ENCODE measurements at places on chromosomes 12 and 14.

GRCh38 chr14:91241863-91242262 is 2.6 kb downstream of the GPR68 start:
- DNase-seq, result peak; percentile 47

- DNase-seq, result peak; percentile 13
These were observed 58.3 kb downstream of the SLC15A5 start for GRCh38 chr12:16218934-16219751.

DNA sequence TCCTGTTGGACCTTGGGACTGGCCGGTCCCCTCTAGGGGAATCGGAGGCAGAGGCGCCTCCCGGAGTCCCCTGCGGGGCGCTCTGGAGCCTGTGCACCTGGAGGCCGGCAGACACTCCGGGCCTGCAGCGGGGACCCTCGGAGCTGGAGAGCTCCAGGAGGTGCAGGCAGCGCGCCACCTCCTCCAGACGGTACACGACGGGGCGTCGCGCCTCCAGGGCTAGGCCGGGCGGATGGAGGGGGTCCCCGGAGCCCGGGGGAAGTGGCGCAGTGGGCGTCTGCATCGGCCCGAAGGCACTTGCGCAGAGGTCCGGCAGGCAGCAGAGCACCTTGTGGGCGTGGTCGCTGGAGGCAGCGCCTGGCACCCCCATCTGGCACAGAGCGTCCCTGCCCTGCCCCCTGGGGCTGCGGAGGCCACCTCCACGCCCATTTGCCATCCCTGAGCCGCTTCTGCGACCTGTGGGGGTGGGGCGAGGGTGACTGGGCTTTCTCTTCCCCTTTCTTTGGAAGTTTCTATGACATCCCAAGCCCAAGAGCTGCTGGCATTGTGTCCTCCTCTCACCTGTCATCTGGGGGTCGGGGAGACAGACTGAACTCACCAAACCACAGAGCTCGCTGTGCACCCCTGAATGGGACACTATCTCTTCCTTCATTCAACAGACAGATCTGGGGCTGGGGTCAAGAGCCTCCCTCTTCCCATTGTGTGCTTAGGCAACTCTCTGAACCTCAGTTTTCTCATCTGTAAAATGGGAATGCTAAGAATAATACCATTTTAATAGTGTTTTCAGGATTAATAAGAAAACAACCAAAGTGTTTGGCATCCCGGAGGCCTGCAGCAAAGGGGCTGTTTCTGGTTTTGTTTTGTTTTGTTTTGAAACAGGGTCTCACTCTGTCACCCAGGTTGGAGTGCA is 37.5 kb upstream of the CORO1C start:
- peak; percentile 78 for DNase-seq

DNA sequence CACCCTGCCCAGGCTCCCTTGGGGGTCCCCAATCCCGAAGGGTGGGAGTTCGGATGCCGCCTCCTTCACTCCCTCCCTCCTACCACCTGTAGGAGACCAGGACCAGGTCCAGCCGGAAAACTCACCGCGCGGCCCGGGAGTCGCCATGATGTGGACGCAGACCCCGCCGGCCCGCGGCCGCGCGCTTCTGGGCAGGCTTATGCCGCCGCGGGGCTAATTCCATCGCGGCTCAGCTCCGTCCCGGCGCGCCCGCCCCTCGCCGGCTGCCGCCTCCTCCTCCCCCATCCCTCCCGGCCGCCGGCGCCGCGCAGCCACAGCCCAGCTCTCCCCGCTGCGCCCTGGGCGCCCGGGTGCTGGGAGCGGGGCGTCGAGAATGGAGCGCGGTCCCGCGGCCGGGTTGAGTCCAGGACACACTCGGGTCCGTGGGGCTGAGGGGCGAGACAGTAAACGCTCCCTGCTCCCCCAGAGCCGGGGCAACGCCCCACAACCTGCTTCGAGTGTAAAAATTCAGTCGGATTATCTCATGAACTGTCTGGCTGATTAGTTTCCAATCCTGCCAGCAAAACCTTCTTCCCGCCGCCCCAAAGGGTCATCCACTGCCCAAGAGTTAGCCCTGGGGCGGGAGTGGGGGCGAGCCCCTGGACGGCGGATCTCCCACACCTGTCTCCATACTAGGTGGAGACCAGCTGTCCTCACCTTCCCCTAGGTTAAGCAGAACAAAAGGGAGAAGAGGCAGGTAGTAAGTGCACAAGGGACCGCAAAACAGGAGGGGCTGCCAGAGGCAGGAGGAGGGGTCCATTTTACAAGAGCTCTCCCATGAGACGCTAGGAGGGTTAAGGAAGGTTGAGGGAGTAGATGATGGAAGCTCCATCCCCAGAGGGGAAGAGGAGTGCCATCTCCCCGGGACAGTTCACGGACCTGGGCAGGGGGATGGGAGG is at the start of gene ANO2:
Gene ANO2 (minus strand): TSS at position 189 of the 938 bp plus-strand sequence. CDS start 42 bp downstream, at position 147.
- DNase-seq, result peak; percentile 79

GRCh38 chr12:103882861-103883596 is 42.0 kb upstream of the NT5DC3 start:
- no peak for DNase-seq

DNA sequence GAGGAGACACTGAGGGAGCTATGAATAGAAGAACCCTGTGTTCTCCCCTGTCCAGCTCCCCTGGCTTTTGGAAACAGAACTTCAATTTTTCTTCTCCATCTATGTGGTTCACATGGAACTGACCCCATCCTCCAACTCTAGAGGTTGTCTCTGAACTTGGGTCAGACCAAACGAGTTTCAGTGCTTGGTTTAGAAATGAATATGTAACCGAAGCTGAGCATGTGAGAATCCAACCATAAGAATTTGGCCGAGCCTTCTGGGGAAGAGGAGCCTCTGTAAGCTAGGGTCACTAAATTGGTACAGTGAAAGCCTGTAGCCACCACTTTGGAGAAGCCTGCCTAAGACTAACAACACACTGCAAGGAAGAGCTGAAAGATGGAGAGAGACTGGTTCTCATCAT is 464.4 kb downstream of the ZFP36L1 start:
- DNase-seq, result no peak

GRCh38 chr12:119463211-119463926 is 128.8 kb downstream of the CCDC60 start:
- DNase-seq, result peak; percentile 23

DNA sequence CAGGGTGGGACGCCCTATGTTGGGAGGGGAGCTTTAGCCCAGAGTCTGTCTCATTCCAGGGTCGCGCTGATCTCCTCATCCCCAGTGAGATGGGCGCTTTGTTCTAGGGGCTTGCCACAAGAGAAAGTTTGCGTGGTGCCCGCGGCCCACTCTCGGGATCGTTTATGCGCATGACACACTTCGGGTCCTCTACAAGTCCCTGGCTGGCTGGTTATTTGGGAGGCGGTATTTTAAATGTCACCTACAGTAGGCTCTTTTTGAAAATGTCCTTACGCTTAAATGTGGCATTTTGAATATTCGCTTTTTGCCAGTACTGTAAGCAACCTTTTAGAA is 541 bp downstream of the GOLT1B start:
- peak; percentile 26 for DNase-seq

- no peak for DNase-seq
These were observed 271.1 kb downstream of the CCER1 start for GRCh38 chr12:90683871-90684270.

GRCh38 chr14:77585385-77585784 is 31.1 kb downstream of the SPTLC2 start:
- no peak for DNase-seq

DNA sequence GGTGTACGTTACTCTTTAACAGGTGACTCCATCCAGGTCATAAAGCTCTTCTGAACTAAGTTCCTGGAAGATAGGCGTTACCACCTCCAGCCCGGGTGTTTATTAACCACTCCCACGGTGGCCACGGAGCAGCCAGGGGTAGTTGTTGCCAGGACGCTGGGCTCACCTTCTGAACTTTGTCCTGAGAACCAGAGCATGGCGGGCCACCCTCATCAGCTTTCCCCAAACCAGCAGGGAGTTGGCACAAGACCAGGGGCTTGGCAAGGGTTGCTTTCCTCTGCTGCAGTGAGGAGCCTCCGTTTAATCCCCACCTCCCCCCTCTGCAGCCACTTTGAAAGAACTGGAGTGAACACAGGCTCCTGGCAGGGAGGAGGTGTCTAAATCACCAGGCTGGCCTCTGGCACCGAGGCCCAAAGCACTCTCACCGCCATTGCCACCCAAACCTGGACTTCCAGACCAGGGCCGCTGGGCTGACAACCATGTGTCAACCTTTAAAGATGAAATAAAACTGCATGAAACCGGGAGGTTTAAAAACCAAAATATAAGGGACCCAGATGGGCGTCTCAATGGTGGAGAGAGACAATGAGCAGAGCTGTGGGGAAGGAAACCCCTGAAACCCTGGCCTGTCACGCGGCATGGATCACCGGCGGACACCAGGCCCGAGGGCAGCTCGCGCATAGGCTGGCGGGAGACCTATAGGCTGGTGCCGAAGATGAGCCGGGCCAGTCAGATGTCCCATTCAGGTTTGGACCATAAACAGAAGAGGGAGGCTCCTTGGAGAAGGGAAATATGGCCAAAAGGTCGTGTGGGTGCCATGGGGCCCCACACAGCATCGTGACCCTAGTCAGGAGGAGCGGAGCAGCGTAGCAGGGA is 30.9 kb upstream of the TDRD9 start:
- DNase-seq, result peak; percentile 93

GRCh38 chr12:69026336-69026735 is 93.4 kb upstream of the CPM start:
- DNase-seq, result no peak

DNA sequence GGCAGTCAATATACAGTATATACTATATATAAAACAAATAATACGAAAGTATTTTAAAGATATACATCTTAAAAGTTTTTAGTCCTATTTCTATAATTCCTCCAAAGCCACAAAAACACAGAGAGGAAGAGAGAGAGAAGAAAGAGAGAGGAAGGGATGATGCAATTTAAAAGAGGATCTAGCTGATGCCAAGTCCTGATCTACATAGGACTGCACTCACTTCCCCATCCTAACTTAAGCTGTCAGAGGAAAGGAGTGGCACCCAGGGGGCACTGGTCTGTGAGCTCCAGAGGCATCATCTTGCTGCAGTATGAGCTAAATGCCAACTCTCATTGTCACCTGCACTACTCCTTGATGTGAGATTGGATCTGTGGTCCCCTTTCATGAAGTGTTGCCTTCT is 95.8 kb downstream of the C12orf42 start:
- no peak for DNase-seq

- no peak for DNase-seq
These were observed 83.5 kb upstream of the COCH start for GRCh38 chr14:30790827-30791226.

DNA sequence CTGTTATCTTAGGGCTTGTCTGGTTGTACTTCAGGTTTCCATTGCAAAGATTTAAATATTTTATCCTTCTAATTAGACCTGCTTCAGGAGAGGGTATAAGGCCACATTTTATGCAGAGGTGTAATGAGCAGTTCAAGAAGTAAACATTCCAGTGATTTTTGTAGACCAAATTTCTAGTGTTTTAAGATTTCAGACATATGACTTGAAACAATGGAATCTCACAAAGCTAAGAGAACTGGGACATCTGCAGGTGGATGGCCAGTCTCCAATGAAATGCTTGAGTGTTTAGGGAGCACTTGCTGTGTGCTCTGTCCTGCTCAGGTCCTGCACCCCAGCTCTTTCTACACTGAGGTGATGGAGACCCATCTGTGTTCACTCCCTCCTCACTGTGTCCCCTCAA is 7.9 kb downstream of the C14orf132 start:
- no peak for DNase-seq

DNA sequence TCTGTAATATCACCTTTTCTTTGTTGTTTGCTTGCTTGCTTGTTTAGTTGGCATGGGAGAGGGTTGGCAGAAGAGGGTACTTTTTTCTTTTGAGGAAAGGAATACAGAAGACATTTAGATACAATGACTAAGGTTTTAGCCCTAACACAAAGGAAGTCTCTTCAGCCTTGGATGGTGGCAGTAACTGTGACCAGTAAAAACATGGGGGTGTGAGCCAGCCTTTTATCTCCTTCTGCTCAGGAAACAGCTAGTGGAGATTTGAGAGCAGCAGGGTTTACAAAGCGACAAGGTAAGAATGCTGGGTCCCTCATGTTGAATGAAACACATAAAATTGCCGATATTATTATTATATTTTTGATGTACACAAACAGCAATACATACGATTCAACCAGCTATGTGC is 40.4 kb downstream of the SLC8A3 start:
- no peak for DNase-seq

- peak; percentile 38 for DNase-seq
These were observed 451.1 kb downstream of the PCNX1 start for GRCh38 chr14:71358209-71358931.

DNA sequence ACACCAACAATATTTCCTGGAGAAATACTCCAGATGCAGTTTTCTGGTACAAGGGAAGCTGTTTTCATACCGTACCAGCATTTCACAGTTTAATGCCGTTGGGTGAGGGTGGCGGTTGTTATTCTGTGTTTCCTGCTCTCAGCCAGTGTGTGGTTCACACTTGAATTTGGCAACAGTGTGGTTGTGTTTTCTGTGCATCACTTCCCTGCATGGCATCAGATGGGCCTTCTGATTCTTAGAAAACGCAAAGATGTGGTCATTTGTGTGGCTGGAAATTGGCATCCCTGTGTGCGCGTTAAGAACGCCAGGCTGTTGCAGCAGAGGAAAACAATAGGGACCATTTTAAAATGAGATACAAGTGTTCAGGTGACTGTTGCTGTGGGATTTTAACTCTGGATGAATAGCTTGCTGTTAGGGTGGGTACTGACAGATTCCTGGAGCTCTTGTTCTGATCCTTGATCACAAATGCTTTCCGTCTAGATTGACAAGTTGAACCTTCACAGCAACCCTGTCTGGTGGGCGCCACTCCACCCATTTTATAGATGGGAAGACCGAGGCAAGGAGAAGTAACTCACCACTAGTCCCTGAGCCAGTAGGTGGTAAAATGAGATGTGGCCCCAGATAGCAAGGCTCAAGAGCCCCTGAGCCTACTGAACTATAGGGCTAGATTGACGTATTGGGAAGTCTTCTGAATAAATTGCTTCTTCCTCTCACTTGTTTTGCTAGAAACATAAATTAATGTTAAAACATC is 231.2 kb downstream of the CHST11 start:
- DNase-seq, result no peak

DNA sequence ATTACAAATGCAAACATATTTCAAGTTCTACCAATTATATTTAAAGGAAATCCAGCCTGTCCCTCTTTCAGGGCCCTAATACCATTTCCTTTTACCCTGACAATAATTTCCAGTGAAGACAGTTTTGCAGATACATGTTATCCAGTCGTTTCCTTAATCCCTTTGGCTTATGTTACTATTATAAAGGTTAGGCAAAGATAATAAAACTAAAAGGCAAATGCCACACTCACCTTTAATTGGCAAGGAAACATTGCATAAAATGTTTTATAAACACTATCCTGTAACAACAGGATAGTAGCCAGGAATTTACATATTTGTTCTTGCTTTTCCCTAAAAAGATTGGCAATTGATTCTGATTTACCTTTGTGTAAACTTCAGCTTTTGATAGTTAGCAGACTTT is 168.7 kb downstream of the AEBP2 start:
- no peak for DNase-seq
